Cortex of kidney (tissue), 1 donor: ENCODE measurements at places on chromosomes 16 and 17.

DNA sequence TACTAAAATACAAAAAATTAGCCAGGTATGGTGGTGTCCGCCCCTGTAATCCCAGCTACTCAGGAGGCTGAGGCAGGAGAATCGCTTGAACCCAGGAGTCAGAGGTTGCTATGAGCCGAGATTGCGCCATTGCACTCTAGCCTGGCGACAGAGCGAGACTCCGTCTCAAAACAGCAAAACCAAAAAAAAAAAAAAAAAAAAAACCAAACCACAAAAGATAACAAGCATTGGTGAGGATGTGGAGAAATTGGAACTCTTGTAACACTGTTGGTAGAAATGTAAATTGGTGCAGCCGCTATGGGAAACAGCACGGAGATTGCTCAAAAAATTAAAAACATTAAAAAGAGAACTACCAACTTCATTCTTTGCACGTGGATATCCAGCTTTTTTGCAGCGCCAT lies 119.4 kb downstream of the OR1D5 start:
- DNase-seq = no peak

GRCh38 chr17:55812323-55812722 lies 61.5 kb downstream of the PCTP start:
- no peak for DNase-seq

GRCh38 chr16:4232541-4233386 lies 9.1 kb downstream of the SRL start:
- DNase-seq = no peak

DNA sequence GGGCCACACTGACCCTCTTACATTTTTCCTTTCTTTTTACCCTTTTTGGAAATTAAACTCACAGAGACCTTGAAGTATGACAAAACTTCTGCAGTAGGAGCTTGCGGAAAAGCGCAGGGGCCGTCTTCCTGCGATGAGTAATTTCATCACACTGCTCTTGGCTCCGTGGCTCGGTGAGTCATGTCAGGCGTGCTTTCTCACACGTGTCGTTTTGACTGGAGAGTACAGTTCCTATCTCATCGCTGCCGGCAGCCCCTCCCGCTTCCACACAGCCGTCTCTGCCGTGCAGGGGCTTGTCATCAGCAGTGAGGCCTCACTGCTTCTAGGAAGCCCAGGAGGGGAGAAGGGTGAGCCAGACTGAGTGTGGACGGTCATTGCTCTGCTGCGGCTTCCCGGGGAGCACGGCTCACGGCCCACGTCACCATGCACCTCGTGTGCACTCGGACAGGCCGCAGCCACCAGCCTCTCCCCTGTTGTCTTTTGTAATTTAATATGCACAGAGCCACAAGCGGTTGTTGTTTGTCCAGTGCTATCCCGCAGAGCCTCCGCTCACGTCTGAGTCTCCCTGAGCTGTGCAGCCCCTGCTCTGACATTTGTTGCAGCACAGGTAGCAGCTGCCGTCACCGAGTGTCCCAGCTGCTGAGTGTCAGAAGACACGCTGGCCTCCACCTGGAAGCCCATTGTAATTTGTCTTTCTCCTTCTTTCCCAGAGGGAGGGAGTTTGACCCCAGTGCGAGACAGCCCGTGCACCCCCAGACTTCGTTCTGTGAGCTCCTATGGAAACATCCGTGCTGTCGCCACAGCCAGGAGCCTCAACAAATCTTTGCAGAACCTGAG lies 99.4 kb upstream of the CHMP6 start:
- no peak for DNase-seq

DNA sequence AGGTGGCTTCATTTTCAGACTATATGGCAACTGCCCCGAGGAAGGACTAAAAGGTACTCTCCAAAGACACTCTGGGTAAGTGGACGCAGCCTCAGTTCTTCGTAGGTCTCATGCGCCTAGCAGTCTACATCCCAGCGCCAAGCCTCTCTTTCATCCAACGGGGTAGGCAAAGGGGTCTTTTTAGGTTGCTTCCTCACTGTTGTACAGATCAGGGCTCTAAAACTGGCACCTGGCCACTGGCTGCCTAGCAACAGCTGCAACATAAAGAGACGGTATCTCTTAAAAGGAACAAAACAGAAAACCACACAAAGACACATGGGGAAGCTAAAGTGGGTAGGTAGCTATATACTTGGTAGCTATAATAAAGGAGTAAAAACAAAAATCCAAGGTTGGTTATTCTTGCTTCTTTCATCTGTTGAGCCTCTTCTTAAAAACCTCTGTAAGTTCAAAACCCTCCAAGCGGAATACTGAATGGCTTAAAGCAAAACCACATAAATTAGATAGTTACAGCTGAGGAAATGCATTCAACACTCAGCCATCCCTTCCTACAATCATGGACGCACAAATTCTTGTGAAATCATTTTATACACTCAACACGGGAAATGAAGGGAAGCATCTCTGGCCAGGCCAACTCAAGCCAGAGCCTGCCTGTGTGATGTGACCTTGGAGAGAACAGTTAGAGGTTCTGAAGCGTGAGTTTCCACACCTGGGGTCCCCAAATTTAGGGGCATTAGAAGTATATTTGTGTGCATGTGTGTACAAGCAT lies 22.7 kb downstream of the CYTH1 start:
- no peak for DNase-seq

- DNase-seq = no peak
Observed at GRCh38 chr16:78368121-78369102, 269.0 kb downstream of the WWOX start.

DNA sequence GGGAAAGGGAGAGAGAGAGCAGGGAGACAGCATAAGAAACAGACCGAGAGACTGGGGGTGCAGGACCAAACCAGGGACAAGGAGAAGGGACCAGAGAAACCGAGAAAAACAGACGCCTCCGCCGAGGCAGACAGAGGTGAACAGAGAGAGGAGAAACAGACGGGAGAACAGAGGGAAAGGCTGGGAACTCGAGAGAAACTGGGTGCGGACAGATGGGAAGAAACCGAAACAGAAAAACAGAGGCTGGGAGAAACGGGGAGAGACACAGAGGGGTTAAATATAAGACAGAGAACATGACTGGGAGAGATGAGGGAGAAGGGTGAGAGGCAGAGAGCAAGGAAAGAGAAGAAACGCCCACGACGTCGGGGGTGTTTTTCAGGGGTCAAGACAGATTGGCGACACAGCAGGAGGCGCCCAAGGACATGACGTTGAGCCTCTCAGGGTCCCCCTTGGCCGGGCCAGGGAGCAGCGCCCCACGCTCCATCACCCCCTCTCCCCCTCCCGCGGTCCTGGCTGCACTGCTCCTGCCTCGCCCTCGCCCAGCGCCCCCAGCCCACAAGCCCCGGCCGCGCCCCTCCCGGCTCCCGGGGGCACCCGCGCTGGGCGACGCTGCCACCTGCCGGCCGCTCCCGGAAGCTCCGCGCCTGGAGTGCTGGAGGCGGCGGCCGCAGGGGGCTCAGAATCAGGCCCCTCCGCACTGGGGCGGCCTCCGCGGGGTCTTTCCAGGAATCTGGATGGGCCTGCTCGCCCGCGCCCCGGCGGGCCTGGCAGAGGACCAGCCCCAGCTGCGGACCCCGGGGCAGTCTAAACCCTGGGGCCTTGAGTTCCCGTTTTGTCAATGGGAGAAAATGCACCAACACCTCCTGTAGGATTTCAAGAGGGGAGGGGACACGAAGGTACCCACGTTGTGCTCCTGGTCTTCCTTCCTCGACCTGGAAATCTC lies 1.3 kb upstream of the TMEM92 start:
- no peak for DNase-seq

- DNase-seq = no peak
Observed at GRCh38 chr17:2071455-2072281, 16.8 kb downstream of the HIC1 start.

DNA sequence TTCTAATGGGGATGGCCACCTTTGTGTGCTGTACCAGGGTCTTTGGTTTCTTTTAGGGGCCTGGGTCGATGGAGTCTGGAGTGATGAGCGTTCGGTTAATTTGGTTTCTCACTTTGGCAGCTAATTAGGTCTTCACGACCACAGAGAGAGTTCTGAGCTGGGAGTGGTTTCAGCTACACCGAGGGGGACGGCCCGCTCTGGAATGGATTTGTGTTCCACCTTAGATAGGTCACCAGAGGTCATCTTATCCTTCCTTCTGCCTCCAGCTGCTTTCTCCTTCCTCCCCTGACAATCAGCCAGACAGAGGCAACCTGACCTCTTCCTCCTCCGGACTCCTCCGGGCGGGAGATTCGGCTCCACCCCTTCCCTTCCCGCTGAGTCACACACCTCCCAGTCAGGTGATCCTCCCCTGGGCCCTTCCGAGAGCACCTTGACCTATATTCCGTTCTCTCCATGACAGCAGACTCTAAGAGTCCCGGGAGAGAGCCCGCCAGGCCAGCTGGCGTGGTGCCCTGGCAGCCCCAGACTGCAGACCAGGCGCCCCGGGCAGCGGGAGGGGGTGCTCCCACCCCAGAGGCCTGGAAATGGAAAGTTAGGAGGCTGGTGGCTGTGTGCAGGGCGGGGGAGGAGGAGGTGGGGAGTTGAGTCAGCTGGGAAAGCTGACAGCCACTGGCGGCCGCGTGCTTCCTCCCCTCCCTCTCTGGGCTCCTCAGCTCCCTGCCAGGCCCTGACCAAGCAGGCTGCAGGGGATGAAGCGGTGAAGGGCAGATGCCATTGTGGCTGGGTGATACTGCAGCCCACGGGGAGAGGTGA lies 44.7 kb downstream of the CHD9 start:
- peak; percentile 69 for DNase-seq

DNA sequence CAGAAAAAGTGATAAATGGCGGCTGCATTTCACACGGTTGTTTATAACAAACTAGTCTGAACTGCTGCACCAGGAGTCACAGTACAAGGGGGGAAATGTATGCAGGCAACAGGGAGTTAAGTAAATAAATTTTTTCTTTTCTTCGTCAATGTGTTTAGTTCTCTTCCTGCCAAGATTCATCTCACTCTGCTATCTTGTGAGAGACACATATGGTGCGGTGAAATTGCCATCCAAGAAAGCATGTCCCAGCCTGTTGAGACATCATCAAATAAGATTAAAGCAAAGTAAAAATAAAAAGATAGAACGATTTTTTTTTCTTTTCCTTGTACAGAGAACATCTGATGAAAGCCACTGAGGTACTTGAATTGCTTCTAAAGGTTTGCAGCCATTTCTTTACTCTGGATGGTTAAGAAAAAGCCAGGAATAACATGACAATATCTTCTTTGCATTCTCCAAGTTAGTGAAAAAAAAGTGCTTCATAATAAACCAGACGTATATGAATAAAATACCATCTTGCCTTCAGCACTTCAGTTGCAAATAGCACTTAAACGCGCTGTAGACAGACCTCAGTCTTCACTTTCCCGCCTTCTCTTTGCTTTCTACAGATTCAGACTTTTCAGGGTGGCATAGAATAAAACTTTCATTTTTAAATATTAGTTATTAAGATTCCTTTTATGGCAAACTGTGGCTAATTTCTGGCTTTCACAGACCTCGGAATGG lies 506.2 kb upstream of the ZFHX3 start:
- DNase-seq = no peak

- DNase-seq = no peak
Observed at GRCh38 chr16:11677451-11677951, 9.2 kb downstream of the SNN start.

GRCh38 chr17:27554911-27555310 lies 76.1 kb upstream of the LGALS9 start:
- no peak for DNase-seq

GRCh38 chr17:41421116-41421515 lies 3.3 kb downstream of the KRT37 start:
- DNase-seq = no peak

GRCh38 chr17:66746736-66747135 lies 88.2 kb upstream of the CACNG5 start:
- DNase-seq = no peak

GRCh38 chr17:77373299-77374169 lies 232.8 kb downstream of the SEC14L1 start:
- DNase-seq = no peak

GRCh38 chr17:6710317-6710716 lies 2.9 kb downstream of the SLC13A5 start:
- DNase-seq = no peak

GRCh38 chr17:76385892-76386786 lies 1.7 kb downstream of the SPHK1 start:
- DNase-seq = no peak

DNA sequence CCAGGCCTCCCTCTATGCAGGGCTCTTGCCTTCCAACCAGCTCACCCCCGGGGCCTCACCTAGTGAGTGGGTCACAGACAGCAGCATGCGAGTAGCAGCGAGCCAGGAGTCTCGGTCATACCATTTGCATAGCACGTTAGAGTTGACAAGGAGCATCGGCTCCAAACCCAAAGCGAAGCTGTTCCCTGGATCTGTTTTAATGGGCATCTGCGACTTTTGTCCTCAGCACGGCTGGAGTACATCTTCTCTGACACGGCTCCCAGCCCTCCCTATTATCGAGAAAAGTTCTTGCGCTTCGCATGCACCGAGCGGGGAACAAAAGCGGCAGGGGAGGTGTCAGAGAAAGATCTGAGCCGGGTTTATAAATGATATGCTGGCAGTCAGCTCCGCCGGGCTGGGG lies 253.3 kb downstream of the MAF start:
- DNase-seq = no peak

DNA sequence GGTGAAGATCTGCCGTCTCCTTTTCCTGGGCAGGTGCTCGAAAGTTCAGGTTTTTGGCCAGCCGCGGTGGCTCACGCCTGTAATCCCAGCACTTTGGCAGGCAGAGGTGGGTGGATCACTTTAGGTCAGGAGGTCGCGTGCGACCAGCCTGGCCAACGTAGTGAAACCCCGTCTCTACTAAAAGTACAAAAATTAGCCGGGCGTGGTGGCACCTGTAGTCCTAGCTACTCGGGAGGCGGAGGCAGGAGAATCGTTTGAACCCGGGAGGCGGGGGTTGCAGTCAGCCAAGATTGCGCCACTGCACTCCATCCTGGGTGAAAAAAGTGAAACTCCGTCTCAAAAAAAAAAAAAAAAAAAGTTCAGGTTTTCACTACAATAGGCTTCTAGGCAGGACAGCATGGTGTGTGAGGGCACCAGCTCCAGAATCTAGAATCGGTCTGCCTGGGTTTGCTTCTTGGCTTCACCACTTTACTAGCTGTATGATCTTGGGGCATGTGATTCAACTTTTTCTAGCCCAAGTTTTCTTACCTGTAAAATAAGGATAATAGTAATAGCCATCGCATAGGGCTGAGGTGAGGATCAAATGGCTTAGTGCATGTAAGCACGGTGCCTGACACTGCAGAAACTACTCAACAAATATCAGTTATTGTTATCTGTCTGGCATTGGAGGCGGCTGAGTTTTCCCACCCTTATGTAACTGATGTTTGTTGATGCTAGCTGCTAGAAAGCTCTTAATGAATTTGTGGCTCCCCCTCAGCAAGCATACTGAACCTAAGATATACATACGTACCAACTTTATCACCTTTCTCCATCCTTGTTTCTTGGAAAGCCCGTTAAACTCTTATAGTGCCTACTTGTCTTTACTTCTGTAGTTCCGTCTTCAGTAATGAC lies 1.3 kb downstream of the PSMD12 start:
- DNase-seq = no peak

DNA sequence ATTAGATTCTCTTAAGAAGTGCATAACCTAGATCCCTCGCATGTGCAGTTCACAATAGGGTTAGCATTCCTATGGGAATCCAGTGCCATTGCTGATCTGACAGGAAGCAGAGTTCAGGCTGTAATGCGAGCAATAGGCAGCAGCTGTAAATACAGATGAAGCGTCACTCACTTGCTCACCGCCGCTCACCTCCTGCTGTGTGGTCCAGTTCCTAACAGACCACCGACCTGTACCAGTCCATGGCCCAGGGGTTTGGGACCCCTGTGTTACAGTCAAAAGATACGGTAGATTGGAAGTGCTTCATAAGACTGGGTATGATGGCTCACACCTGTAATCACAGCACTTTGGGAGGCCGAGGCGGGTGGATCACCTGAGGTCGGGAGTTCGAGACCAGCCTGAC lies 2.8 kb downstream of the STAT5A start:
- no peak for DNase-seq
